NCI-H345 (cell line): ENCODE measurements at places on chromosomes 7 and 10.

GRCh38 chr10:114681542-114681941 lies 23.5 kb upstream of the ABLIM1 start:
- peak; percentile 81 for DNase-seq

DNA sequence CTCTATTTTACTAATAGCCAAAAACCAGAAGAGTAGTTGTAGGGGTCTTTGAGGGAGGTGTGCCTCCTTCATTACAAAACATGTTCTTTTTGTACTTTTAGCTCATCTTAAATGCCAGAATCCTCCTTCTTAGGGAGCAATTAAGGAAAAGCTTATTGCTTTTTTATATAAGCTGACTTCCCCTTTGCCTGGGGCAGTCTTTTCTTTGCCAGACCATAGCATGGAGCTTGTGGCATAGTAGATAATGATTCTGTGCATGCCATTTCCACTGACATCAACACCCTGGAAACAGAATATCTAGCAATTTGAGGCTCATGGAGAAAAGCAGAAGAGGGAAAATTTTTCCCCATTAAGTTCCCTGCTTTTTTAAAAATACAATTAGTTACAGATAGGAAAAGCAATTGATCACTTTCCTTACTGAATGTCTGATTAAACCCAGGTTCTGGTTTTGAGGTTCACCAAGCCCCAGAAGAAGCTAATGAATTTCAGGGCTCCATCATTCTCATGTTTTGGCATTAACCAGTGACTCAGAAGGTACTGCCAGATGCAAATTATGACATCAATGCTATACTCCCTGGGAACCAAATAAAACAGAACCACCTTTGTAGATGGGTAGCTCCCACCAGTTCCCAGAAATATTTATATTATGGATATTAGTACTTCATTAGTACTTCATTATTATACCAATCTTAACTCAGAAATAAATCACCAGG lies 410.6 kb downstream of the KCNMA1 start:
- DNase-seq = no peak

DNA sequence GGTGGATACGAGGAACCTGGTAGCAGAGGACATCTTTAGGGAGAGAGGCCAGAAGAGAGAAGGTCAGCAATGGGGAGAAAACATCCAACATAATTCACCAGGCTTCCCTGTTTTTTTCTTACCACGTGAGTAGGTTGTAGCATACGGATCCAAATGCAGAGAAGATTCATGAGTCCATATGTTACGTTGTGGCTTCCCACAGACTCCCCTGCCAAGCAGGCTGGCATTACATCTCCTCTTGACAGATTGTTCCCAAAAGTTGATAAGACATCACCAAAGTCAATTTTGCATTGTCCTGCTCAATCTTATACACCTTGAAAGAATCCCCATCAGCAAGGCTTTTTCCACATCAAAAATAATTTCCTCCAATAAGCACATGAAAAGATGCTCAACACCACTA lies 39.7 kb downstream of the DRGX start:
- no peak for DNase-seq

DNA sequence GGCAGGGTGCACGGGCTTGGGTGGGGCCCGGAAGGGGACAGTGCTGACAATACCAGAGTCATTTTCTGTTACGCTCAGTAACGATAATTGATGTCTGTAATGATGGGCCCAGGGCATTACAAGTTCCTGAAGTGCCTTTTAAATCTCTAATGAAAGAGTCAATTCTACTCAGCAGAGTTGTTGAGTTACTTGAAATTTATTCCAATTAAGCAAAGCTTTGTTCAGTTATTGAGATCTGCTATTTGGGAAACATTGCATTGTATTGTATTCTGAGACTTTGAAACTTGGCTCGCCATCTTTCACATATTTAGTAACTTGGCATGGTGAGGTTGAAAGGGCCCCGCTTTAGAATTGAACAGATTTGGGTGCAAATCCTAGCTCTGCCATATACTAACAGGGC lies 34.7 kb downstream of the MINDY4 start:
- peak; percentile 13 for DNase-seq

GRCh38 chr10:118564652-118565051 lies 30.8 kb downstream of the PRLHR start:
- no peak for DNase-seq

- DNase-seq = no peak
Observed at GRCh38 chr10:71631007-71631861, 88.3 kb downstream of the C10orf105 start.

DNA sequence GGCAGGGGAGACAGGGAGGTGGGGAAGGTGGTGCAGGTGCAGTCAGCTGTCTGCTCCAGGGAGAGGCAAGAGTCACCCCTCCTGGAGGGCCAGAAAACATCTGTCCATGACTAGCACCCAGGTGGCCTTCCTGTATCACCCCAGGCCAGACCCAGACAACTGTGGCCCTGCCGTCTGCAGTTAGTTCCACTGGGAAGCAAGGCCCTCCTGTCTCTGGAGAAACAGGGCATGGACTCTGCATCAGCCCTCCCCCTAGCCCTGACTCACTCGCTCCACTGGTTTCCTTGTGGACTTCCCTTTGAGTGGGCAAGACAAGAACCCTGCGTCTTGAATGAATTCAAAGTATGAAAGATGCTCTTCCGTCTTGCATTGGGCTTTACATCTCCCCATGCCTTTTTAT lies 12.6 kb downstream of the TBATA start:
- no peak for DNase-seq

GRCh38 chr7:77393261-77393660 lies 22.9 kb downstream of the GSAP start:
- no peak for DNase-seq

DNA sequence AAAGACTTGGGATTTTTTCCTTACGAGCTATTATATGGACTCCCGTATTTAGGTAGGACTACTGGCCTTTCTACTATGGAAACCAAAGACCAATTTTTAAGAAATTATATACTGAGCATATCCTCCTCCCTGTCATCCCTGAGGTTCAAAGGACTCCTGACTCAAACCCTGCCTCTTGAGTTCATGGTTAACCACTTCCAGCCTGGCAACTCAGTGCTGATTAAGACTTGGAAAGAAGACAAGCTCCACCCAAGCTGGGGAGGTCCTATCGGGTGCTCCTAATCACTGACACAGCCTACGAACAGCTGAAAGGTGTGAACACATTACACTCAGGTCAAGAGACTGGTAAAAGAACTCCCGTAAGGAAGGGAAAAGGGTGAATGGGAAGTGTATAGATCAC lies 66.8 kb downstream of the LYZL2 start:
- DNase-seq = no peak

DNA sequence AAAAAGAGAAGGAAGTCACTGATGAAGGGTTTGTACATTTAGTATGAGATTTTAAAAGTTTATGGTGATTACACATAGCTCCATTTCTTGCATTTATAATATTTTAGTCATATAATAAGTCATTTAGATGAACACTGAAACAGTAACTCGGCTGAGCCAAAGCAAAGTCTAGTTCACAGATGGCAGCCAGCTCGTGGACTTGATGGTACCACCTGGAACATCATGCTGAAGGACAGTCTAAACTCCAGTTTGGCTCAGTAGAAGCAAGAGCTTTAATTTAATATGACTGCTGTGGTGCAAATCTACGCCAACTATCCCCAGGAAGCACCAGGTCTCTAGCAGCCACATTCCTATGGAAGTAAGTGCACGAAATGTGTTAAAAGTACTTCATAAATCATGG lies 16.4 kb downstream of the SRI start:
- no peak for DNase-seq

DNA sequence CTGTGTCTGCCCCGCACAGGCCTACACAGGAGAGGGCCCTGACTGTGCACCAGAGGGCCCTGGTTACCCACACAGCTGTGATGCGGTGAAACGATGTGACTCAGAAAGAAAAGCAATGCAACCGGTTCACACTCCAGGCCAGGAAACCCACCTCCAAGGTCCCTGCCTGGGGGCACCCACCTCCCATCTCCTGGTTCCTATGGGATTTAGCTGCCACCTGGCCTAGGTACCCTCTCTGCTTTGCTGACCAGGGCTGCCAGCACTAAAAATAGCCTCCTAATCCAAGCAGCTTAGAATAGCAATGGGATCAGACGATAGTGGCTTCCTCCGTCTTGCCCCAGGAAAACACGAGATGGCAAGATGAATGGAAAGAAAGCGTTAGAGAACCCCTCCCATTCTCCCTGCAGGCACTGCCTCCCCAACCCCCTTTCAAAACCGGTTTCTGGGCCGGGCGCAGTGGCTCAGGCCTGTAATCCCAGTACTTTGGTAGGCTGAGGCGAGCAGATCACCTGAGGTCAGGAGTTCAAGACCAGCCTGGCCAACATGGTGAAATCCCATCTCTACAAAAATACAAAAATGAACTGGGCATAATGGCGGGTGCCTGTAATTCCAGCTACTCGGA lies 12.4 kb downstream of the RBP3 start:
- DNase-seq = no peak

- no peak for DNase-seq
Observed at GRCh38 chr10:96958071-96958470, 126.0 kb downstream of the LCOR start.

DNA sequence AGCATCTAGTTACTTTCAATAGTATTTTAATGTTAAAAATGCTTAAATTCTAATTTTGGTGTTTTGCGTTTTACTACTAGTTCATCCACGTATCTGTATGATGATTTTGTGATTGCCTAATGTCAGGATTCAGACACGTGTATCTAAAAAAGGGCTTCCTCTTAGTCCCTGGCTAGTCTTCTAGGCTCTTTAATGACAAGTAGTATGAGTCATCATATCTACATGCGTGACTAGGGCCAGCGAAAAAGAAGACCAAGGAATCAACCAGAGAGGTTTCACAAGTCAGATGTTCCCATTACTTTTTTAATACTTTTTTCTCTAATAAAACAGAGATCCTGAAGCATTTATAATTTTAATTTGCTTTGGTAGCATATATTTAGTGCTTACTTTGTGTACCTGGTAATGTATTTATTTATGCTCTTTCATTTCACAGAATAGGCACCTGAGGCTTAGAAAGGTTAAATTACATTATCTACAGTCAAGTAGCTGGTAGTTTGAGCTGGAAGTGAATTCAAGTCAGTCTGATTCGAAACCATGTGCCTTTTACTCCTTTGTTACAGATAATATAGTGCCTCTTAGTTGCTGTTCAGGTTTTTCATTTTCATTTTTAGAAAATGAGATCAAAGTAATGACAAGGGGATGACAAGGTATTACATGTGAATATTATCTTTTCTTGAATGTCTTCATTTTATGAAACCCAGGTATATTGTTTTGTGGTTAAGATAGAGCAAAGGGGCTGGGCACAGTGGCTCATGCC lies 140.3 kb downstream of the FOXP2 start:
- DNase-seq = peak; percentile 26

DNA sequence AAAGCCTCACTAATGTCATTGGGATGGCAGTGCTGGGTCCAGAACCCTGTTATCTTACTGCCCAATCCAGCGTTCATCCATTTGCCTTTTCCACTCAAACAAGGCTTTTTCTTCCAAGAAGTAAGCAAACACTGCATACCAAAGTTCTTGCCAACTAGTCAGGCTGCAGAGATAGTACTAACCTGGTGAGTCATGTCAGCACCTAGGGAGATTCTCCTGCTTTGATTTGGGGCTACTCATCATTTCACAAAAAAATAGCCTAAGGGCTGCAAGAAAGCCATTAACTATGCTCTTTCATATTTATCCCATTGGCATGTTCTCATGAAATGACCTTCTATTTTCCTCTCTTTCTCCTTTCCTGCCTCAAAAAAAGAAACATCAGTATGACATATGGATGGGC lies 142.6 kb downstream of the TWIST1 start:
- no peak for DNase-seq

DNA sequence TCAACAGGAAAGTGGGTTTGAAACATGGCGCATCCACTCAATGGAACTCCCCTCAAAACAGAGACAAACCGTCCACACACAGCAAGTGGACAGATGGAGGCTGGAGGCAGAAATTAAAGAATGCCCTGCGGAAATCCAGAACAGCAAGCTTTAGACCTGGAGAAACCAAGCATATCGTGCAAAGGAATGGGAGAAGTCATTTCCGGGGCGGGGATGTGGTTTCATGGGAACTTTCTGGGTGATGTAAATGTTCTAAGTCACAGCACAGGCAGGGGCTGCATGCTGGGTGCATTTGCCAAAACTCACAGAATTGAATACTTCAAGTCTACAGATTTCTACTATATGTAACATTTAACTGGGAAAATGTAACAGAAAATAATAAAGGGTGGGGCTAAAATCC lies 213.0 kb downstream of the PTPRN2 start:
- no peak for DNase-seq

DNA sequence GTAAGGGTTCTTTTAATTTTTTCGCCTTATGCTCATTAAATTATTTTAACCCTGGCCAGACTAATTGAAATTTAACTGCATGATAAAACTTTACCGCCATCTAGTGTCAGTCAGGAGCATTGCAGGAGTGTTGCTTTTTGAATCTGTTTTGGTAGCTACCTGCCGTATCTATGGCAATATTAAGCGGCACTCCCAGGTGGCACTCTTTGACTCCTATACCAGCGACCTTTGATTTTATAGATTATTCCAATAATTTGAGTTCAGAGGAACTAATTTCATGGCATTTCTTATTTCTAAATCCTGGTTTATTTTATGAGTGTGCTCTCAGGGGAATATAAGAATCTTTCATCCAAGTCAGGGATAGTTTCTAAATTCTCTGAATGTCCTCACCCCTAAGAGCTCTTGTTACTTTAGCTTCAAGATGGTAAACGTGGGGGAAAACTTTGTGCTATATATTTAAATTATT lies 198.9 kb downstream of the REEP3 start:
- DNase-seq = peak; percentile 51

DNA sequence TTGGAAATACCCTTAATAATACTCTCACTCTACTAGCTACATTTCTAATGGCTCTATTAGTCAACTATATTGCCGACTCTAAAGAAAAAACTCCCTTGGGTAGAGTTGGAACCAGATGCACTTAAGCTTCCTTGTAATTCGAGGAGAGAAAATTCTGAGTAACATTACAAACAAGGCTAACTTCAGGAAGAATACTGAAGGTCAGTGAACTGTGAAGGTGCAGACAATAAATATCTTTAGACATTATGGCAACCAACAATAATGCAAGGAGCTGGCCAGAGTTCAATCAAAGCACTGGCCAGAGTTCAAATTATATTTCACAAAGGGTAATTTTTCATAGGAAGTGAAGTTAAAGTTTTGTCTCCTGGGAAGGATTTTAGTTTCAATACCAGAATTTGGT lies 40.7 kb upstream of the MRLN start:
- no peak for DNase-seq
